ENCODE measurements at places on chromosomes 7 and 10.

GRCh38 chr7:20083781-20084180 is 133.4 kb downstream of the MACC1 start:
- DNase-seq: no peak

GRCh38 chr7:128112781-128113221 is 81.6 kb upstream of the LRRC4 start:
- DNase-seq: no peak

- DNase-seq: no peak
Observed at GRCh38 chr7:82527851-82528250, 84.3 kb upstream of the CACNA2D1 start.

GRCh38 chr10:100158044-100158805 is 27.6 kb downstream of the ERLIN1 start:
- DNase-seq: no peak

All from SW480 (cell line).